ENCODE measurements at places on chromosomes 4 and X. TPM values are rescaled to one million over a fixed set of nuclear protein-coding genes. Genes with fewer than 3 reads are reported as not detected.

CENPVL2 gene
- total RNA-seq: not detected

GRPEL1 gene
- total RNA-seq: 24.6 TPM

PRDM8 gene
- 9.0 TPM for total RNA-seq

CHRDL1 gene
- 0.99 TPM for total RNA-seq

PABPC4L gene
- total RNA-seq: 0.17 TPM

MAGEC2 gene
- not detected for total RNA-seq

TNIP3 gene
- total RNA-seq: 0.17 TPM

AFP gene
- total RNA-seq: 0.15 TPM

PDZD11 gene
- total RNA-seq: 62.4 TPM

TRIM75 gene
- not detected for total RNA-seq

SPARCL1 gene
- 1.2 TPM for total RNA-seq

MFAP3L gene
- 1.5 TPM for total RNA-seq

TENM3 gene
- total RNA-seq: 13.2 TPM

MAGEA8 gene
- total RNA-seq: not detected

NXF2B gene
- not detected for total RNA-seq

ARHGAP36 gene
- not detected for total RNA-seq

CACNA1F gene
- under 0.01 TPM for total RNA-seq

LETM1 gene
- 56.1 TPM for total RNA-seq

FAM9B gene
- total RNA-seq: not detected

NAP1L3 gene
- 4.9 TPM for total RNA-seq

F8A2 gene
- 1.7 TPM for total RNA-seq

KCNIP4 gene
- total RNA-seq: not detected

RGN gene
- 5.2 TPM for total RNA-seq

GPC3 gene
- total RNA-seq: 1.6 TPM

SPON2 gene
- 1,031 TPM for total RNA-seq

RS1 gene
- total RNA-seq: not detected

SPANXB1 gene
- not detected for total RNA-seq

S100G gene
- not detected for total RNA-seq

TRPC5OS gene
- under 0.01 TPM for total RNA-seq

GABRB1 gene
- total RNA-seq: 0.73 TPM

NAA11 gene
- not detected for total RNA-seq

TBC1D8B gene
- total RNA-seq: 23.7 TPM

LEF1 gene
- total RNA-seq: not detected

MAGEB6B gene
- total RNA-seq: not detected

SERPINA7 gene
- total RNA-seq: not detected

COL25A1 gene
- total RNA-seq: 0.17 TPM

SULT1E1 gene
- total RNA-seq: not detected
